Activated naive CD8-positive, alpha-beta T cell treated with anti-CD3 and anti-CD28 coated beads, Interleukin-2, amount 10 ng/mL, durations not matched to agents 7 days and 5 days (primary cell): ENCODE measurements at places on chromosomes 1 and 21. TPM values are rescaled to one million over a fixed set of nuclear protein-coding genes. Genes with fewer than 3 reads are reported as not detected.
A peak's percentile ranks its signal among the peaks of the same experiment; 100 is the strongest.

GRCh38 chr1:114216431-114217173 is 62.9 kb upstream of the SYT6 start:
- peaks cover 6% of the 10 kb centered on the region for H3K27me3 ChIP-seq
- no peak for DNase-seq
- H3K27ac ChIP-seq = no peak overlapping the region
- H3K4me3 ChIP-seq = no peak overlapping the region
- H3K4me1 ChIP-seq = peaks cover 6% of the 10 kb centered on the region
- no peaks in the 10 kb centered on the region for H3K36me3 ChIP-seq

GRCh38 chr1:52588535-52588934 is 13.6 kb upstream of the GPX7 start:
- peaks cover 2% of the 10 kb centered on the region for H3K4me1 ChIP-seq
- H3K27ac ChIP-seq = no peak overlapping the region
- no peaks in the 10 kb centered on the region for H3K36me3 ChIP-seq
- no peak for DNase-seq

DNA sequence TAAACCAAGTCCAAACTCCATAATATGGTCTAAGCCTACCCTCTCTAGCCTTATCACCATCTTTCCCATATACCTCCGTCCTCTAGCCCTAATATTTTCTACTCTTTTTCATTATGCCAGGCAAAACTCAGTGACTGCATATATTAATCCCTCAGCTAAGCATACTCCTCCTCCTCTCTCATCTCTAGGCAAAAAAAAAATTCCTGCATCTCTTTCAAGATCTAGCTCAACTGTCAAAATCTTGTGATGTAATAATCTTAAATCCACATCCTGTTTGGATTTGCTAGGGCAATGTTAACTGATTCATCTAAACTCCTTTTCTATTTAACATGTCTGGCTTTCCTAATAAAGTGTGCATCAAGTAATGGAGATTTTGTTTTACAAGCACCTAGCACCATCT is 20.4 kb downstream of the PRPF38A start:
- H3K27ac ChIP-seq = peak overlapping the region; percentile 78
- H3K36me3 ChIP-seq = peaks cover 32% of the 10 kb centered on the region
- peak overlapping the region; percentile 28 for H3K4me3 ChIP-seq
- peaks cover 32% of the 10 kb centered on the region for H3K4me1 ChIP-seq
- no peaks in the 10 kb centered on the region for H3K27me3 ChIP-seq
- DNase-seq = no peak

- no peaks in the 10 kb centered on the region for H3K36me3 ChIP-seq
- no peak for DNase-seq
- no peak overlapping the region for H3K27ac ChIP-seq
These were observed 233.5 kb downstream of the OMA1 start for GRCh38 chr1:58312971-58313563.

GRCh38 chr1:12170263-12170671 is 3.5 kb downstream of the TNFRSF1B start:
- H3K4me3 ChIP-seq = peak overlapping the region; percentile 100
- no peak for DNase-seq
- H3K36me3 ChIP-seq = peaks cover 40% of the 10 kb centered on the region
- peak overlapping the region; percentile 75 for H3K27ac ChIP-seq
- no peaks in the 10 kb centered on the region for H3K27me3 ChIP-seq

AZIN2 gene
- total RNA-seq = 16.6 TPM

C2CD2 gene
- 9.4 TPM for total RNA-seq

GRCh38 chr1:3027611-3028371 is 6.5 kb downstream of the ACTRT2 start:
- H3K36me3 ChIP-seq = no peaks in the 10 kb centered on the region
- no peaks in the 10 kb centered on the region for H3K27me3 ChIP-seq
- H3K27ac ChIP-seq = no peak overlapping the region
- DNase-seq = no peak
- H3K4me1 ChIP-seq = peaks cover 2% of the 10 kb centered on the region

PDE4B gene
- total RNA-seq = 40.0 TPM

GRCh38 chr1:212500983-212501382 is 68.3 kb downstream of the NENF start:
- no peaks in the 10 kb centered on the region for H3K4me1 ChIP-seq
- no peak overlapping the region for H3K4me3 ChIP-seq
- no peak for DNase-seq
- H3K27ac ChIP-seq = no peak overlapping the region
- H3K36me3 ChIP-seq = no peaks in the 10 kb centered on the region

DNA sequence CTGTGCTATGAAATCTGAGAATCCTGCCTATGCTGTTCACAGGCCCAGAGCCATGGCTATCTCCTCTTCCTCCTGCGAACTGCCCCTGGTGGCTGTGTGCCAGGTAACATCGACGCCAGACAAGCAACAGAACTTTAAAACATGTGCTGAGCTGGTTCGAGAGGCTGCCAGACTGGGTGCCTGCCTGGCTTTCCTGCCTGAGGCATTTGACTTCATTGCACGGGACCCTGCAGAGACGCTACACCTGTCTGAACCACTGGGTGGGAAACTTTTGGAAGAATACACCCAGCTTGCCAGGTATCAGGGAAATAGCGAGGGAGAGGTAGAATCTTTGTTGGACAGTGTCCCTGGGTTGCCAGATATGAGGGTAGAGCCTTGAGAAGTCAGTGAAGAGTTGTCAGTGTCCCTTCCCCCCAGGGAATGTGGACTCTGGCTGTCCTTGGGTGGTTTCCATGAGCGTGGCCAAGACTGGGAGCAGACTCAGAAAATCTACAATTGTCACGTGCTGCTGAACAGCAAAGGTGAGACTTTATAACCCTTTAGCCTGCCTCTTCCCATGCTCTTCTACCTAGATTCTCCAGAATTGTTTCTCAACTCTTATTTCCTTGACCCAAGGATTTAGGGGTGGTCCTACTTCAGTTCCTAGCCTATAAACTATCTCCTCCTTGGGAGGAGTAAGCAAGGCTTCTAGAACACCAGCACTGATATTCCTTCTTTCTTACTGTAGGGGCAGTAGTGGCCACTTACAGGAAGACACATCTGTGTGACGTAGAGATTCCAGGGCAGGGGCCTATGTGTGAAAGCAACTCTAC is 1.4 kb downstream of the NIT1 start:
- peak overlapping the region; percentile 89 for H3K27ac ChIP-seq
- H3K4me3 ChIP-seq = peak overlapping the region; percentile 94
- peaks cover 34% of the 10 kb centered on the region for H3K4me1 ChIP-seq
- no peak for DNase-seq
- no peaks in the 10 kb centered on the region for H3K27me3 ChIP-seq
- peaks cover 23% of the 10 kb centered on the region for H3K36me3 ChIP-seq

S100A3 gene
- total RNA-seq = not detected
